ENCODE measurements at places on chromosomes 12 and 14.

GRCh38 chr12:10957741-10958140 lies 18.7 kb upstream of the TAS2R14 start:
- DNase-seq, result peak; percentile 11

- DNase-seq, result no peak
These were observed 166.6 kb downstream of the PIWIL1 start for GRCh38 chr12:130504110-130504839.

DNA sequence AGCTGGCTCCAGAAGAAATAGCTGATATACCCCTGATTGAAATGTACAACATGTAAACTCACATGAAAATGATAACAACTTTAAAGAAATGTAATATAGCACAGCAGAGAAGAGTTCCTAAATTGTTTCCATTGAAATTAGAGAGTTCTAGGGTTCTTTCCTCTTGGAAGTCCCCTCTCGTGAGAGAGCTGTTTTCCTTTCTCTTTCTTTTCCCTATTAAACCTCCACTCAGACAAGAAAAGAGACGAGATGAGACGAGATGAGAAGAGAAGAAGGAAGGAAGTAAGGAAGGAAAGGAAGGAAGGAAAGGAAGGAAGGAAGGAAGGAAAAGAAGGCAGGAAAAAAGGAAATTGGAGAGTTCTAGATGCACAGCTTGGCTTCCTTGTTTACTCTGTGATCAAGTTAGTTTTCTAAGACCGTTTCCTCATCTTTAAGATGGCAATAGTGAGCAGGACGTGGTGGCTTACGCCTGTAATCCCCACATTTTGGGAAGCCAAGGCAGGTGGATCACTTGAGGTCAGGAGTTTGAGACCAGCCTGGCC lies 11.9 kb downstream of the DRAM1 start:
- DNase-seq, result no peak

DNA sequence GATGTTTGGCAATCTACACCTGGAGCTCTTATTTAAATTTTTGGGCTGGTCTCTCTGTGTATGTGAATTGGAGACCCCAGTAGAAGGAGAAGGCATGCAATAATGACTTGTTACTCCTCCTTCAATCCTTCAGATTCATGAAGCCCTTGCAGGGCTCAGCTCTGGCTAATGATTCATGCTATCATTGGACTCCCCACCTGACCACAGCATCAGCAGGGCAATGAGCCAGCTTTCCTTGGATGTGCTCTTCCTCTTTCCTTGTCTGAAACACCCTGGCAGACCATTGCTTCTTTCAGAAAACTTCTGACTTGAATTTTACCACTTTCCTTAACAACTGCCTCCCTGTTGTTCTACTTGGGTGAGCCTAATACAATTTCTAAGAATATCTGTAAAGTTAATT lies 1019.2 kb downstream of the AACS start:
- peak; percentile 60 for DNase-seq

DNA sequence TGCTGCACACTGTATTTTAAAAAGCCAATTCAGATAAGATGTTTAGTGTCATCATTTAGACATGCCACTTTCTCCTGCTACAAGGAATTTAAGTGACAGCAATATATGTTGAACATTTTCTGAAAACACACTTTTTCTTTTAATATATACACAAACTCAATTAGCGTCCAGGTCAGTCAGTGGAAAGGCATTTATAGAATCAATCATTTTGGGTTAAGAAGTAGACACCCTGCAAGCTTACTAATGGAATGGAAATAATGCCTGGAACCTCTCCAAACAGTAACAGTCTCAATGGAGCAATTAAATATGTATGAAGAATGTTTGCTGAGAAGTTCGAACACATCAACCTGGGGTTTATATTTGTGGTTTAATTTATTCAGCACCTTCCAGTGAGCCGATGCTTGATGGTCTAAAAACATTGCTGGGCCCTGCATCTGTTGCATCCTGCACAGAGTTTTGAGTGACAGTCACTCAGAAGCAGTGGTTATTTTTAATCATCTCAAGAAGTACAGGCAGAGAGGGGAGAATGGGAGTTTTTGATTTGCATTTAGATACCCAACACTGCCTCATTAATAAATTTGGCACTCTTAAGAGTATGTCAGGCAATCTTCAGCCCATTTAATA lies 410.7 kb downstream of the TMEM117 start:
- DNase-seq, result no peak
